ENCODE measurements at places on chromosomes 4 and X. TPM values are rescaled to one million over a fixed set of nuclear protein-coding genes. Genes with fewer than 3 reads are reported as not detected.

GRCh38 chrX:139207655-139208054 is 322.9 kb upstream of the F9 start:
- H3K4me3 ChIP-seq = no peak overlapping the region
- H3K36me3 ChIP-seq = no peaks in the 10 kb centered on the region
- peaks cover 94% of the 10 kb centered on the region for H3K27me3 ChIP-seq
- no peak overlapping the region for H3K27ac ChIP-seq
- peaks cover 12% of the 10 kb centered on the region for H3K4me1 ChIP-seq
- no peak for DNase-seq

GRCh38 chrX:43870011-43870410 is 12.2 kb downstream of the MAOB start:
- H3K27ac ChIP-seq = no peak overlapping the region
- H3K4me3 ChIP-seq = no peak overlapping the region
- no peaks in the 10 kb centered on the region for H3K4me1 ChIP-seq
- peaks cover 4% of the 10 kb centered on the region for H3K27me3 ChIP-seq
- H3K36me3 ChIP-seq = no peaks in the 10 kb centered on the region

DNA sequence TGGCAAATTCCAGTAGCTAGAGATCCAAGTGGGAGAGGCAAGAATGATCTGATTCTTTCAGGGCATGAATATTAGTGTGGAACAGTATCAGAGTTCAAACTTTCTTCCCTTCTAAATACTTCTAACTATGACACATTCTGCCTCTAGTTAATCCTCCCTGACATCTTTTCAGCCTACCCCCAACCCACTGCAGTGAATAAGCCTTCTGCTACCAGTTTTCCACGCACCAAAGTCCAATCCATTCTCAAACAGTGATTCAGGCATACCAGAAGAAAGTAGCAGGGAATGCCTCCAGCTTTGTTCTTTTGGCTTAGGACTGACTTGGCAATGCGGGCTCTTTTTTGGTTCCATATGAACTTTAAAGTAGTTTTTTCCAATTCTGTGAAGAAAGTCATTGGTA is 155.4 kb upstream of the FTHL17 start:
- no peak for DNase-seq
- H3K36me3 ChIP-seq = peaks cover 5% of the 10 kb centered on the region
- H3K27me3 ChIP-seq = no peaks in the 10 kb centered on the region
- no peak overlapping the region for H3K27ac ChIP-seq
- H3K4me1 ChIP-seq = no peaks in the 10 kb centered on the region
- H3K4me3 ChIP-seq = no peak overlapping the region

GRCh38 chrX:76802708-76803107 is 375.2 kb downstream of the MAGEE1 start:
- no peaks in the 10 kb centered on the region for H3K27me3 ChIP-seq
- H3K36me3 ChIP-seq = no peaks in the 10 kb centered on the region
- no peaks in the 10 kb centered on the region for H3K4me1 ChIP-seq
- H3K4me3 ChIP-seq = no peak overlapping the region
- no peak for DNase-seq

DNA sequence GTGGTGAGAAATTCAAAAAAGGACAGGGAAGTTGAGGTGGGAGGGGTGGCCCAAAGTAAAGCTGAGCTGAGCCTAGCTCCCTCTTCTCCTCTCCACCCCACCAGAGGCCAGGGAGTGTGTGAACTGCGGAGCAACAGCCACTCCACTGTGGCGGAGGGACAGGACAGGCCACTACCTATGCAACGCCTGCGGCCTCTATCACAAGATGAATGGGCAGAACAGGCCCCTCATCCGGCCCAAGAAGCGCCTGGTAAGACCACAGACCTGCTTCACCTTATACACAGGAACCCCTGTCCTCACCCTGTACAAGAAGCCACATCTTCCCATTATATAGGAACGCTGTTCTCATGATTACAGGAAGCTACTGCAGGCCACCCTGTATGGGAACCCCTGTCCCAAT is 5.8 kb downstream of the GATA1 start:
- no peaks in the 10 kb centered on the region for H3K36me3 ChIP-seq
- no peak overlapping the region for H3K27ac ChIP-seq
- no peak overlapping the region for H3K4me3 ChIP-seq

CTAG2 gene
- total RNA-seq = not detected

Measured in mesothelial cell of epicardium (in vitro differentiated cells).